ENCODE measurements at places on chromosomes 6 and 20.

DNA sequence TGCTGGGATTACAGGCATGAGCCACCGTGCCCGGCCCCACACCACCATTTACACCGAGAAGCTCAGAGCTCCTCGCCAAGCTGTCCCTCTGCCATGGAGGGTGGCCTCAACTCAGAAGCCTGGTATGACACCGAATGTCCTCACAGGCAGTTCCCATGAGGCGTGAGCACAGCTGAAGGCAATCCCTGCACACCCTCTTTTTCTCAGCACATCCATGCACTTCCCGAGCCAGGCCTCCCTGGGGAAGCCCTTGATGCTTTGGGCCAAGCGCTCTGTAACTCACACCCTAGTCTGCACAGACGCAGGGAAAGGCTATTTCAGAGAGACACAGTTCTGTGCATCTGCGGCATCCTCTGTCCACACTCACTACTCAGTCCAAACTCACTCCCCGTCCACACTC, 18.4 kb downstream of the THBS2 start:
- DNase-seq, result no peak

DNA sequence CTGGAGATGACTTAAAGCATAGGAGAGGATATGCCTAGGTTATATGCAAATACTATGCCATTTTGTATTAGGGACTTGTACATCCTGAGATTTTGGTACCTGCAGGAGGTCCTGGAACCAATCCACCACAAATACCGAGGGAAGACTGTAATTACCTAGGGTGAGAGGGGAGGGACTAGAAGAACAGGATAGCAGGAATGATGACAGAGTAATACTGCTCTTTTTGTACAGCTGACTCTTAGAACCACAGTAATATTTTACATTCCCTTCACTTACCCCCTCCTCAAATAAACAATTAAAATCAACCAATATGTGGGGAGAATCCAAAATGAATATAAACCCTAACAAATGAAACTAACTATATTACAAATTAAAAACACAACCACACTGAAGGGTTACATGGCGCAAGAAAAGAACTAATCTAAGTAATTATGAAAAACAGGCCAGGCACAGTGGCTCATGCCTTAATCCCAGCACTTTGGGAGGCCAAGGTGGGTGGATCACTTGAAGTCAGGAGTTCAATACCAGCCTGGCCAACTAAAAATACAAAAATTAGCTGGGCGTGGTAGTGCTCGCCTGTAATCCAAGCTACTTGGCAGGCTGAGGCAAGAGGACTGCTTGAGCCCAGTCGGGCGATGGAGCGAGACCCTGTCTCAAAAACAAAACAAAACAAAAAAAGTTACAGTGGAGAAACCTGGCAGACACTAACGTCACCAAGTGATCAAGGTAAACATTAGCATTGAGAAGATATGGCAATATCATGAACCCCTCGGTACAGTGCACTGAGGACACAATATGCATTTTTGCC, 37.1 kb downstream of the MAP1LC3A start:
- DNase-seq, result no peak

- no peak for DNase-seq
Observed at GRCh38 chr6:158191761-158192160, 23.6 kb downstream of the GTF2H5 start.

DNA sequence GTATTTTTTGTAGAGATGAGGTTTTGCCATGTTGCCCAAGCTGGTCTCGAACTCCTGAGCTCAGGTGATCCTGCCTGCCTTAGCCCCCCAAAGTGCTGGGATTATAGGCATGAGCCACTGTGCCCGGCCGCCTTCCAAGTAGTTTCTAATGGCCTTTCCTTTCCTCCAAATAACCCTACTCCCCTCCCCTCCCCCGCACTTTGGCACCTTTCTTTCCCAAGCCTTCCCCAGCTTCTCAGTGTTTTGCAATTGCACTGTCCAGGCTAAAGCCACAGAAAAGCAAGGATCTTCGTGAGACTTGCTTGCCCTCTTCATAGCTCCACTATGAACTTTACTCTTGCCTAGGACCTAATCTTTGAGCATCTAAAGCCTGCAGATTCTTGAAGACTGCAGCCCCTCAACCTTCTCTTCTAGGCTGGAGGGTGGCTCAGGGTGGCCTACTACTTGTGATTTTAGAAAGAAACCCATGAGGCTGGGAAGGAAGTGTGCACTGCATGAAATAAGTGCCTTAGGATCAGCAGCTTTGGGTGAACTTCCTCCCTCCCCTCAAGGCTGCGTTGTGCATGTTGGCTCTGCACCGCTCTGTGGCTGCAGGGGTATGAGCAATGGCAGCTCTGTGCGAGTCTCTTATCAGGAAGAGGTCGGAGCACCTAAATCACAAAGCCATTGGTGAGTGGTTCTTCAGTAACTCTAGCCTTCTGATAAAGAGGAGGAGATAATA, 152.4 kb upstream of the SNX9 start:
- DNase-seq, result no peak

- DNase-seq, result no peak
Observed at GRCh38 chr20:8078528-8078914, 53.5 kb upstream of the PLCB1 start.

- DNase-seq, result no peak
Observed at GRCh38 chr20:56605261-56605996, 23.7 kb upstream of the TFAP2C start.

GRCh38 chr6:5569491-5569890, 308.2 kb downstream of the FARS2 start:
- no peak for DNase-seq

GRCh38 chr20:24827603-24828295, 121.3 kb upstream of the CST7 start:
- DNase-seq, result no peak
